ENCODE measurements at places on chromosomes 11 and 22.

- DNase-seq, result no peak
Observed at GRCh38 chr11:69423611-69424385, 57.7 kb upstream of the LINC01488 start.

- DNase-seq, result no peak
Observed at GRCh38 chr11:112497826-112498225, 237.2 kb upstream of the PLET1 start.

- no peak for DNase-seq
Observed at GRCh38 chr22:19181786-19182471, 3.4 kb upstream of the SLC25A1 start.

- no peak for DNase-seq
Observed at GRCh38 chr22:18023509-18024275, 669 bp downstream of the MICAL3 start.

- DNase-seq, result no peak
Observed at GRCh38 chr22:45968003-45968650, 8.8 kb downstream of the WNT7B start.

DNA sequence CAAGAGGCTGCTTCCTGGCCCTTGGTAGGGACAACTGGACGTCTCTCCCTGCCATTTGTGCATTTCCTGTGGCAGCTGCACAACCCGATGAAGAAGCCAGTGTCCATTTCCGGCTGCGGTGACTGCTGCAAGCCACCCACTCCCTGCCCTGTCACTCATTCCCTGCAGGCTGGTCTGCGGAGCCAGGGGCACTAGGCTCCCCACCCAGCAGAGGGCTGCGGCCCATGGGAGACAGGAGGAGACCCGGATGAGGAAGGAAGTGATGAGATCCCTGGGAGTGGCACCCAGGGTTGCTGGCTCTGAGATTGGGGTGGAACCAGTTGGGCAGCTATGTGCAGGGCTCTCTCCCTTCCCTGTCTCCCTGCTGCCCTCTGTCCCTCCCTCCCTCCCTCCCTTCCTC is 10.0 kb upstream of the MYRF start:
- no peak for DNase-seq
